ENCODE measurements at places on chromosomes 3 and 15. TPM values are rescaled to one million over a fixed set of nuclear protein-coding genes. Genes with fewer than 3 reads are reported as not detected.
A peak's percentile ranks its signal among the peaks of the same experiment; 100 is the strongest.

DNA sequence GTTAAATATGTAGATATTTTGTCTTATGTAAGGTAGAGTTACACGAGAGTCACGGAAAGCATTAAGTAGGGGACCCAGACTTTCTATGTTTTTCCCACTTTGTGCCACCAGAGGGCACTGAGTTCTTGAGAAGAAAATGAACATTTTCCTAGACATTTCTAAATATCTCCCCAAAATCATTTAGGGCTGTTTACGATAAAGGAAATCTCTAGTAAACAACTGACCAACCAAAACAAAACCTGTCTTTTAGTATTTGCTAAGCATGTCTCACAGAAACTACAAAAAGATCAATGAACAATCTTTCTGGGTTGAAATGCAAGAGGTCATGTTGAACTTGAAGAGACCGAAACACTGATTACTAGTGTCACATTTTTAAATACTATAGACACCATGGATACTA, 16.1 kb downstream of the POU1F1 start:
- ATAC-seq = no peak

Gene LDHAL6B
- 1.1 TPM for total RNA-seq

DNA sequence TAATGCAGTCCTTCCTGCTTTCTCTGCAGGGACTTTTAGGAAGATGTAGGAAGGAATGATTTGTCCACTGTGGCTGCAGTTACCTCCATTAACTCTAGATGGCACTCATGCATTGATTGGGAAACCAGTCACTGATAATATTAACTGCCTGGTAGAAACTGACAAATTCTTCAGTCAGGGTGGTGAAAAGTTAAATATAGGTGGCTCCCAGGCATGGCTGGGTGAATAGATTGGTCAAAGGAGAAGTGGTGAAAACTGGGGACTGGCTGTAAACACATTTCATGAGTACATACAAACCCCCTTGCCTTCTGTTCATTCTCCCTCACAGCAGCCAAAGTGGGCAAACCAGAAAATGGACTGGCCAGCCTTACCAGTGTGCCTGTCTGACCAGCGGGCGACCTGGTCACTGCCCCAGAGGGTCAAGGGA, 333.4 kb downstream of the THSD4 start:
- peak; percentile 82 for ATAC-seq

Gene AHSG
- 0.39 TPM for total RNA-seq

DNA sequence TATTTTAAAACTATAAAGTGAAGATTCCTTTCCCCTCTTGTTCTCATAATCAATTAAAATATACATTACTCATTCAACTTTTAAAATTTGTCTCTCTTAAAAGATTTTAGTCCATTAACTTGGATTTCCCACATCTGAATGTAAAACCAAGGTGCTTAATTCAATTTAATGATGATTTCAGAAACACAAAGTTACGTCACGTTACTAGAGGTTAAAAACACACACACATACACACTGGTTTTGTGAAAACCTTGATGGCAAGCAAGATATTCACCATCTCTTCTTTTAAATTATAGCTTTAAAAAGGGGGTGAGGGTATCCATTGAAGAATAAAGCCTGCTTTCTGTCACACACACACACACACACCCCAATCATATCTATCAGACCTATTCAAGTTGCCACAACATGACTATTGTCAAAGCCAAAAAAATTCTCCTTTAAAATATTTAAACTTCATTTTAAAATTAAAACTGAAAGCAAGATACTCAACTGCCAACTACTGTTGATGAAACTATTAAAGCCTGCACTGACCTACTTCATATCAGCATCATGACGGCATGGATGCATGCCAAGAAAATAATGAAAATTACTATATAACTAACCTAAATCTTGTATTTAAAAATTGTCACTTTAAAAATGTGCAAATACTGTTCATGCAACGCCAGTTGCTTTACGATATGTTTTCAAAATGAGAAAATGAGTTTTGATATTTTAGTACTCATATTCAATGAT, 2.1 kb downstream of the RFX7 start:
- no peak for ATAC-seq

GRCh38 chr3:195020921-195021320, 250.0 kb downstream of the XXYLT1 start:
- no peak for ATAC-seq

Gene GOLGA8K
- 0.98 TPM for total RNA-seq

GRCh38 chr15:66633041-66633937, 67.5 kb upstream of the LCTL start:
- ATAC-seq = peak; percentile 71

Gene SLC9A9
- 14.9 TPM for total RNA-seq

Gene SMCO1
- not detected for total RNA-seq

DNA sequence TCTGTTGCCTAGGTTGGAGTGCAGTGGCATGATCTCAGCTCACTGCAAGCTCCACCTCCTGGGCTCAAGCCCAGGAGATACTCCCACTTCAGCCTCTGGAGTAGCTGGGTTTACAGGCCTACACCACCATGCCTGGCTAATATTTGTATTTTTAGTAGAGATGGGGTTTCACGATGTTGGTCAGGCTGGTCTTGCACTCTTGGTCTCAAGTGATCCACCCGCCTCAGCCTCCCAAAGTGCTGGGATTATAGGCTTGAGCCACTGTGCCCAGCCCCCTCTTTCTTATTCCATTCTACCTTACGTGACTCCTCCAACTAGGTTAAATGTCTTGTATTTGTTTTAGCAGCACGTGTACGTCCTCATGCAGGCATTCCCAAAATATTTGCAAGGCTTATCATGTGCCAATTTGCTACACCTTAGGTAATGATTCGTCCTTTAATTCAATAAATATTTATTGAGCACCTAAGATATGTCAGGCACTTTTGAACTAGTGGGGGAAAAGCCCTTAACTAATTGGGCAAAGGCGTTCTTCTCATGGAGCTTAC, 14.9 kb upstream of the MAGI1 start:
- ATAC-seq = no peak

Gene FOXB1
- total RNA-seq = 7.1 TPM

GRCh38 chr15:62561059-62561519, 396.0 kb upstream of the C2CD4B start:
- no peak for ATAC-seq

Gene CTXN2
- 0.52 TPM for total RNA-seq

- no peak for ATAC-seq
These were observed 25.6 kb downstream of the MUC20 start for GRCh38 chr3:195746346-195746745.

Gene TNFAIP8L3
- total RNA-seq = 0.55 TPM

DNA sequence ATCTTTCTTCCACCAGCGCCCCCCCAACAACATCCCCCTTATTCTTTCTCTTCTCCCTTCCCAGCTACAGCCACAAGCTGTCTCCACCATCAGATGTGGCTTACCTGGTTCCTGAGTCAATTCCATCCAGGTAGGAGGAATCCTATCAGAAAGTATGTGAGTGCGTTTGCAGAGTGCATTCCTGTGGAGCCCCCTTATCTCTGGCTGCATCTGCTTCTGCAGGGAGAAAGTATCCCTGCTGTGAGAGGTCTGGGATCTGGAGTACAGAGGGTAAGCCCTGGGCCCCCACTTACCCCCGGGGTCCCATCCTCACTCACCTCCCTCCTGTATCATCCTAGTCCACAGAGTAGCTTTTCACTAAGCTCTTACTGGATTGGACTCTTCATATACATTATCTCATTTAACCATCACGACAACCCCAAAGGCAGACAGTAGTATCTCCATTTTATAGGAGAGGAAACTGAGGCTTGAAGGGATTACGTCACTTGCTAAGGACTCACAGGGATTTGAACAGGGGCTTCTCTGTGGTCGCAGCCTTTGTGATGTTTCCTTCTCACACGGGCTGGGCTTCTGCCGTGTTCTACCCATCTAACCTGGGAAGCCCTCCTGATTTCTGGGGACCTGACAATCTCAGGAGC, 22.2 kb upstream of the MAGEF1 start:
- no peak for ATAC-seq

GRCh38 chr15:66629817-66630576, 64.2 kb upstream of the LCTL start:
- ATAC-seq = no peak

DNA sequence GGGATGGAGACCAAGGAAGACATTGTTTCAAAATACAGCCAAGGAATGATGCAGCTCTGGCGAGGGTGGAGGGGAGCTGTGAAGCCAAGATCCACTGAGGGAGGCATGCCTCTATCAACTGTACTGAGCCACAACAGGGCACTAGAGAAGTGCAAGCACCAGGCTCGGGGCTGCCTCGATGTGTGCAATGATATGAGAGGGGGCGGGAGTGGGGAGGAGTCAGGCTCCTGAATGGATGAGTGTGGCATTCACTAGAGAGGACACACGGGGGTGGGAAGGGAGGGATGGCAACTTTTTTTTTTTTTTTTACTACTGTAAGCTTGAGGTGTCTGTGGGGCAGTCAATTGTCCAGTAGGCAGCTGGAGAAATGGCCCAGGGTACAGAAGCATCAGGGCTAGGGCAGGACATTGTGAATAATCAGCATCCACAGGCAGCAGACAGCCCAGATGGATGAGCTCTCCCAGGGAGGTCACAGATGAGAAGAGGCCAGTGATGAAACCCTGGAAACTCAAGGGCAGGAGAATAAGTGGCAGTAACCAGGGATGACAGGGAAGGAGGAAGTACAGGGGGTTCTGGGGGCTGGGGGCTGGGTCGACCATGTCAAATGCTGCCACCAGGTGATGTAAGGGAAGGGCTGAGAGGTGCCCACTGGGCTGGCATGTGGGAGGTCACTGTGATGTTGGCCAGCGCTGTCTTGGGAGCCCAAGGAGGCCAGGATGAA, 5.9 kb downstream of the STOML1 start:
- ATAC-seq = no peak

DNA sequence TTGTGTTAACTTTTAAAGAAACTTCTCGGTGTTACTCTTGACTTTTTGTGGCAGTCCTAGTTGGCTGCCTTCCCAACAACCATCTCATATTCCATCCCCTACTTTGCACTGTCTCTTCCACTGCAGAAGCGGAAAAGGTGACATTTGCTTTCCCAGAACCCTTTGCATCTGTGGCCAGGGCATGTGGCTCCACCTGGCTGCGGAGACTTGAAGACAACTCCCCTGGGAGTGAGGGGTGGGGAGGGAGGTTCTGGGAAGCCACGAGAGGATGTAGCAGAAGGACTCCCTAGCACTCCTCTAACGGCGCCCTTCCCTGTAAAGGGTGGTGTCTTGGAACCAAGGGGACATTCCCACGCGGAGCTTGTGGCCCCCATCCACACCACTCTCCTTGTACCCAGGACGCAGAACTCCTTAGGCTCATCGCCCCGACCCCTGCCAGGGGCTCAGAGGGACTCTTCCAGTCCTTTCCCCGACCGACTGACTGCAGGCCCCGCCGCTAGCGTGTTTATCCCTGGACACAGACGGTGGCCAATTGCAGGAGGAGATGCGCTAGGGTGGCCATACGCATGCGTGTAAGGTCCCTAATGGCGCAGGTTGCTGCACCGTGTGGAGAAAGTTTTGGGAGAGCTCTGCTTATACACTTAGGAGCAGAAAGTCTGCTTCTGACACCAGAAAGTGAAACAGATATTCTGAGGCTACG, 33.2 kb upstream of the SECISBP2L start:
- ATAC-seq = no peak

Gene CA12
- total RNA-seq = 7.6 TPM

DNA sequence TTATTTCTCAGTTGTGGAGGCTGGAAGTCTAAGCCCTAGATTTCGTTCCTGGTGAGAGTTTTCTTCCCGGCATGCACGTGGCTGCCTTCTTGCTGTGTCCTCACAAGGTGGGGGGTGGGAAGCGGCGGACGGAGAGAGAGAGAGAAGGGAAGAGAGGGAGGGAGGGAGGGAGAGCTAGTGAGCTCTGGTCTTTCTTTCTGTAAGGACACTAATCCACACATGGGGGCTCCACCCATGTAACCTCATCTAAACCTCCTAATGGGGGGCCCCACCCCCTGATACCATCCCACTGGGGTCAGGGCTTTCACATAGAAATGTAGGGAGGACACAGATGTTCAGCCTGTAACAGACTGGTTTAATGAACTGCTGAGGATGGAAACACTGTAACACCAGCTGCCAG, 7.3 kb downstream of the FBLN2 start:
- peak; percentile 58 for ATAC-seq

DNA sequence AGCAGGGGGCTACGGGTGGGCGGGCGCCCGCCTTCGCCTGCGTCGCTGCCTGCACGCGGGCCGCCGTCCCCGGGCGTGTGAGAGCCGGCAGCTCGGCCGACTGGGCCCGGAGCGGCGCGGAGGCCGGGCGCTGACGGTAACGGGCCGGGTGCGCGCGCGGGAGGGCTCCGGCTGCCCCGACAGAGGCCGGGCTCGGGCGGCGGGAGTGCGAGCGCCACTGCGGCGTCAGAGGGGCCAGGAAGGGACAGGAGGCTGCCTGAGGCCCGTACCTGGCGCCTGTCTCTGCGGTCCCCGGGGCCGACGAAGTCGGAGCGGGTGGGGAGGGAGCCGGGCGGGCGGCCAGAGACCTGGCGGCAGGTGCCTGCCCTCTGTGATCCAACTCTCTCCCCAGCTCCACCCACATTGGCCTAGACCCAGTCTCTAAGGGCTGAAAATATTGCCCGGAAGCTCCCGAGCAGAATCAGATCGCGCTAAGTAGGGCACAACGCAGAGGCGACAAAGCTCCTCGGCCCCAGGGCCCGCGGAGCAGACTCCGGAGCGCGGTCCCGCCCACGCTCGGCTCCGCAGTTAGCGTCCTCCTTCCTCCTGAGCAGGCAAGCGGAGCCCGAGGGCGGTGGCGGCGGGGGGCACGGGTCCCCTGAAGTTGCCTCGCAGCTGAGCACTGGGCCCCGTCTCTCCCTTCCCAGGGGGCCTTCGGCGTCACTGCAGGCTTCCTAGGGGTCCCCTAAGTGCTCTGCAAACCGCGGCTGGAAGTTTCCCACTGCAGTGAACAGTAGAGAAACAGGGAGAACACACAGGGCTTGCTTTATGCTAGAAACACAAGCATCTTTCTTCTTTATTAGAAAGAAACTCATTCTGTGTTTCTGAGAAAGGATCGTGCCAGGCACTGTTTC, at the start of gene MAN2A2:
TSS of gene MAN2A2 (plus strand) at position 463 of the 893 bp plus-strand sequence. CDS start 906 bp downstream, outside the sequence.
- ATAC-seq = peak; percentile 61

Gene C15orf39
- 4.1 TPM for total RNA-seq

- ATAC-seq = no peak
These were observed 184.9 kb upstream of the LPP start for GRCh38 chr3:187968883-187969580.

- ATAC-seq = no peak
These were observed 36.9 kb downstream of the ZXDC start for GRCh38 chr3:126438746-126439145.

- peak; percentile 47 for ATAC-seq
These were observed 662.4 kb downstream of the FHIT start for GRCh38 chr3:60588806-60589205.

- no peak for ATAC-seq
These were observed 37.1 kb upstream of the LYZL4 start for GRCh38 chr3:42447481-42447880.

DNA sequence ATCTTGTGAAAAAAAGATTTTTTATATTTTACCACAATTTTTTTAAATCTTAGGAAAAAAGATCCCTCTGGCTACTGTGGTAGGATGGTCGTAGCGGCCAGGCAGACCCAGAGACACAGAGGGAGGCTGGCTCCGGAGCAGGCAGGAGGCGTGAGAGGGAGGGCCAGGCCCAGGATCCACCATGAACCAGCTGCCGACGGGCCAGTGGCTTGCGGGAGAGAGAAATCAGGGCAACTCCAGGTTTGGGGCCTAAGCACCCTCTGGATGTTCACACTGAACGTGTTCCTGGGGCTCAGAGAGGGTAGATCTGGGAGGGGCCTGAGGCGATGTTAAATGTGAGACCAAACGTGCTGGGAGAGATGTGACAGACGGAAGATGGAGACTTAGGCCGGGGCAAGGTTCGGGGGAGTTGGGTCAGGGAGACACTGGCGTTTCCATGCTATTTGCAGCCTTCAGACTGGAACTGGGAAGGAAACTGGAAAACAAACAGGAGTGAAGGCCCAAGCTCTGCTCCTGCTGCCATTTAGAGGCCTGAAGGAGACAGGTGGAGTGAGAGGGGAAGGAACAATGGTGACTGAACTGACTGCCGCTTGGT, 1.6 kb upstream of the VILL start:
- no peak for ATAC-seq

Gene RAB6B
- 6.7 TPM for total RNA-seq

All from motor neuron (in vitro differentiated cells).